Activated CD4-positive, alpha-beta T cell treated with anti-CD3 and anti-CD28 coated beads, Interleukin-2, Interleukin-4, amounts not matched to agents 100 ng/mL and 50 ng/mL, durations not matched to agents 16 hours and 8 hours (primary cell): ENCODE measurements at places on chromosomes 1 and 21.

- no peak for DNase-seq
Observed at GRCh38 chr1:3213730-3214129, 144.7 kb downstream of the PRDM16 start.

DNA sequence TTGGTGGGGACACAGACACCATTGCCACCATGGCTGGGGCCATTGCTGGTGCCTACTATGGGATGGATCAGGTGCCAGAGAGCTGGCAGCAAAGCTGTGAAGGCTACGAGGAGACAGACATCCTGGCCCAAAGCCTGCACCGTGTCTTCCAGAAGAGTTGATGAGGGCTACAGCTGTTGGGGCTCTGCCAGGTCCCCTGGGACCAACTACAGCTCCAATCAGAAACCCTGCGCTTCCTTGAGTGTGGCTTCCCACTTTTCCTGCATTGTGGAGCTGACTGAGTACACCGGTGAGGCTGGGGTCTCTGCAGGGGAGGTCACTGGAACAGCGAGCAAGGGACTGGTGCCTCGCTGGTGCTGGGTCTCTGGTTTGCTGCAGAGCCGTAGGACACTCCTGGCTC, 4.5 kb downstream of the ADPRS start:
- no peak for DNase-seq

GRCh38 chr1:6085666-6086065, 40.0 kb downstream of the KCNAB2 start:
- DNase-seq = no peak

GRCh38 chr1:14064649-14065442, 364.9 kb downstream of the PRDM2 start:
- no peak for DNase-seq

- no peak for DNase-seq
Observed at GRCh38 chr1:50421366-50421748, 1.9 kb downstream of the DMRTA2 start.

DNA sequence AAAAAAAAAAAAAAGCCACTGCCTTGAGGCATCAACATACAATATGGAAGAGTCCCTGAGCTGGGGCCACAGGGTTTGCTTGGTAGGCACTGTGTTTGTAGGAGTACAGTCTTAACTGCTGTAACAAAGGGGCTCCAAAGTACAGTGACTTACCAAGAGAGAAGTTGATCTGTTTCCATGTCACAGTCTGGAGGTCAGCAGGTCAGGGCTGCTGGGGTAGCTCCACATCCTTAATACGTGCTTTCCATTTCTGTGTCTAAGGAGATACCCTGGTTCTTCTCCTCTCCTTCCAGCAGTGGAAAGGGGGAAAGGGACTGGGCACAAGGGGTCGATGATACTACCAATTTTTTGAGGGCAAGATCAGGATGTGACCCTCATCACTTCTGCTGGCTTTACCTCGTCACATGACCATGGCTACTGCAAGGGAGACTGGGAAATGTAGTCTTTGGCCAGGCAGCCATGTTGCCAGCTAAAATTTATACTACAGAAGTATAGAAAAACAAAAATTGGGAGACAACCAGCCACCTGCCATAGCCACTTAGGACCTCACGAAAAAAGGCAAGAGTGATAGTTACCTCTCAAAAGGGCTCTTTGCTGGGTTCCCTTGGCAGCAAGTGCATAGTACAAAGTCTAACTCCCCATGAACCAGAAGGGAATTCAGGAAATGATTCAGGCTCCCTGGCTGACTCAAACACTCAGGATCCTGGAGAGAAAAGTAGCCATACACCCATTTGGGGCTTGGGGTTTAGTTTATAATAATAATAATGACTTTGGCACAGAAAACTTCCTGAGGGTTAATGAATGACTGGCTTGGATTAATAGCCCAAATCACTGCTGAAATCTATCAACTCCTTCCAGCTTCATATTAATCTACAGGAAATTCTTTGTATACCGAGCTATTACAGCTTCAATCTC, 52.7 kb upstream of the ATP5PO start:
- DNase-seq = no peak

DNA sequence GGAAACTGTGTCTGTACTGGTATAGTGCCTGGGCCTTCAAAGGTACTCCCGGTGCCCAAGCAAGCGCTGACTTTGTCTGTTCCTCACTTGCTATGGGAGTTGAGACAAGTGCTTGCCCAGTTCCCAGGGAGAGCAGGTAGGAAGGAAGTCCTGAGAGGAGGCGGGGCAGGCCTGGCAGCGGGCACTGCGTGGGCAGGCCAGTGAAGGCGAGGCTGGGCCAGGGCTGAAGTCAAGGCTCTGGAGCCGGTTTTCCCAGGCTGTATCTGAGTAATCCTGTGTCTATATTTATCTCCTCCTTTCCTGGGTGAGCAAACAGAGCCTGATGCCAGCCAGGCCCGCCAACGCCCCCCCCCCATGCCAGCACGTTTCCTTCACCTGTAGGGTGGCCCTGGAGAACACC, 15.9 kb upstream of the EDN2 start:
- no peak for DNase-seq
